T-helper 17 cell (primary cell): ENCODE measurements at places on chromosomes 11 and 22. TPM values are rescaled to one million over a fixed set of nuclear protein-coding genes. Genes with fewer than 3 reads are reported as not detected.

Gene OR10A5
- not detected for total RNA-seq

Gene VSIG2
- total RNA-seq = 0.32 TPM

Gene SERPINH1
- 3.5 TPM for total RNA-seq

Gene HBG2
- total RNA-seq = not detected

Gene CDC42EP2
- not detected for total RNA-seq

Gene SLC2A11
- 11.9 TPM for total RNA-seq

Gene MYBPC3
- total RNA-seq = not detected

Gene MMP3
- not detected for total RNA-seq

GRCh38 chr11:68040957-68041591 lies 2.2 kb downstream of the TCIRG1 start:
- DNase-seq = no peak

GRCh38 chr11:61954106-61954850 lies 4.1 kb downstream of the BEST1 start:
- DNase-seq = no peak

DNA sequence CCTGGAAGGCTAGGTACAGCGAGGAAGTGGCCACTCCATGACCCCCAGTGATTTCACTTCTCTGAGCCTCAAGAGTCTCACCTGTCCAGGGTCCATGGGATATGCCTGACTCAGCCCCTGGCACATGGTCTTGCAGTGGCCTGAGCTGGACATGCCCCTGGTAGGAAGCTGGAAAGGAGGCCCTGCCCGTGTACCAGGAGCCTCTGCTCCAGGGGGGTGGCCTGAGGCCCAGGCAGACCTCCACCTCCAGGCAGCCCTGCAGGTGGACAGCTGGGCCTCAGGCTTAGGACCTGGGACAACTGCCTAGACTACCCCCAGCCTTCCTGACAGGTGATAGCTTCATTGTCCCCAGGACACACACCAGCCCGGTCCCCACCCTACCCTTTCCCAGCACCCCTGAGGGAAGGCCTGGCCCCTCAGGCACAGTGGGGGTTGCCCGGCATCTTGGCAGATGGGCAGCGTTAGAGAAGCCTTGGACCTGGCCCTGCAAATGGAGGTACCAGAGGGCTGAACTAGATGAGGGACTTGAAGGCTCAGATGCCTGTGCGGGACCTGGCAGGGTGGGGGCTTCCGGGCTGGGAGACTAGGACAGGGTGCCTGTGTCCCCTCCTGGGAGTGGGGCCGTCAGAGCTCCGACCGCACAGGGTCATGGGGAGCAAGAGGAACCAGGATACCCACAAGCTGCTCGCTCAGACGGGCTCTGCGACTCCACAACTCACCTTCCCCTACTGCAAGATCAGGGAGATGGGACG lies 53.6 kb downstream of the CDKN1C start:
- DNase-seq = no peak

DNA sequence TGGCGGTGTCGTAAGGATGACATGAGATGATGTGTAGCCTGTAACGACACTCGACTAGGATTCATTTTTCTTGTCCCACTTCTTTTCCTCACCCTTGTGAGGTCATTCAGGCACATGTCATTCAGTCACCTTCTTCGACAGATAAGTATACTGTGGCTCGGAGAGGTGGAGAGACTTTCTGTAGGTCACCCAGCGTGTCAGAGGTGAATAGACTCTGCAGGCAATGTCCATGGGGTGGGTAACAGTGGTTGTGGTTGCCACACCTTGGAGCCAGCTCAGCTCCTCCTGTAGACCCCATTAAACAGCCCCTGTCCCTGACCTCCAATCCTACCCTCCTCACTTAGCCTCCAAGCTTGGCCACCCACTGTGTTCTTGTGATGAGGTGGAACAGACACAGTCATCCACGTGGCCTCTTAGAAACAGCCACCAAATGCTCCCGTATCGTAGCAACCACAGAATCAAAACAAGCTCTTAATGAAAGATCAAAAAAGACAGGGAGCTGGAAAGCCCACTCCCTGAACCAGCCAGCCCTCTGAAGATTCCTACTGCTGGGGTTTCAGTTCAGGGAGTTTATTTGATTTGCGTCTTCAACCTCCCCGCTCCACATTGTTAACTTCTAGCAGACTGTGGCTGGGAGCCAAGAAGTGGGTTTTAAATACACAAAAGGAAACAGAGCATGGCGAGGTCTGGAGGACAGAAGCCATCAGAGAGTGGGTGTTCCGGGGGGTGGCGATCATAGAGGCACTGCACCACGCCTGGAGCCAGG lies 89.0 kb upstream of the GRK3 start:
- no peak for DNase-seq

GRCh38 chr11:23124996-23125395 lies 264.7 kb upstream of the CCDC179 start:
- no peak for DNase-seq

GRCh38 chr22:36294801-36295200 lies 41.9 kb downstream of the APOL1 start:
- no peak for DNase-seq

GRCh38 chr22:49010070-49010863 lies 817.4 kb downstream of the BRD1 start:
- no peak for DNase-seq

GRCh38 chr11:9362393-9362863 lies 22.0 kb upstream of the IPO7 start:
- DNase-seq = no peak

DNA sequence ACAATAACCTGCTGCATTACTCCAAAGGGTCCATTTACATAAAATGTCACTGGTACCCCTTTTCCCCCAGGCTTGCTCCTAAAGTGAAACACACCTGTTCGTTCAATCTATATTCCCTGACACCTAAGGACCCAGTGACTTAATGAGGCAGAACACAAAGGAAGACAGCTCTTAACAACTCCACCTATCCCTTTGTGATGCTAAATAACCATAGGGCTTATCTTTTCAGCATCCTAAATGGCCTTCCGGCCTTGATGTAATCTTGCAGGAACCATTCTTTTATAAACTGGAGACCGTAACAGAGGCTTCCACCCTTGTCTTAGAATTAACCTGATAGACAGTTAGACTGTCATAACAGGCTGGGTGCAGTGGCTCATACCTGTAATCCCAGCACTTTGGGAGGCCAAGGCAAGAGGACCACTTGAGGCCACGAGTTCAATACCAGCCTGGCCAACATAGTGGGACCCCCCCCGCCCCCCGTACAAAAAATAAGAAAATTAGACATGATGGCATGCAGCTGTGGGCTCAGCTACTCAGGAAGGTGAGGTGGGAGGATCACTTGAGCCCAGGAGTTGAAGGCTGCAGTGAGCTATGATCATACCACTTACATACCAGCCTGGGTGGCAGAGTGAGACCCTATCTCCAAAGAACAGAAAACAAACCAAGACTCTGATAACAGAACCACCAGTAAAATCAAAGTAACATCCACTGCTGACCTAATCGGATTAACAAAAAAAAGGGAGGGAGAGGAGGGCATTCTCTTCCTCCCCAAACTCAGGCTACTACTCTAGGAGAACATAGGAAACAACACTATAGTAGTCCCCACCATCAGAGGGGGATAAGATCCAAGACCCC lies 5.1 kb downstream of the CHEK2 start:
- DNase-seq = no peak

DNA sequence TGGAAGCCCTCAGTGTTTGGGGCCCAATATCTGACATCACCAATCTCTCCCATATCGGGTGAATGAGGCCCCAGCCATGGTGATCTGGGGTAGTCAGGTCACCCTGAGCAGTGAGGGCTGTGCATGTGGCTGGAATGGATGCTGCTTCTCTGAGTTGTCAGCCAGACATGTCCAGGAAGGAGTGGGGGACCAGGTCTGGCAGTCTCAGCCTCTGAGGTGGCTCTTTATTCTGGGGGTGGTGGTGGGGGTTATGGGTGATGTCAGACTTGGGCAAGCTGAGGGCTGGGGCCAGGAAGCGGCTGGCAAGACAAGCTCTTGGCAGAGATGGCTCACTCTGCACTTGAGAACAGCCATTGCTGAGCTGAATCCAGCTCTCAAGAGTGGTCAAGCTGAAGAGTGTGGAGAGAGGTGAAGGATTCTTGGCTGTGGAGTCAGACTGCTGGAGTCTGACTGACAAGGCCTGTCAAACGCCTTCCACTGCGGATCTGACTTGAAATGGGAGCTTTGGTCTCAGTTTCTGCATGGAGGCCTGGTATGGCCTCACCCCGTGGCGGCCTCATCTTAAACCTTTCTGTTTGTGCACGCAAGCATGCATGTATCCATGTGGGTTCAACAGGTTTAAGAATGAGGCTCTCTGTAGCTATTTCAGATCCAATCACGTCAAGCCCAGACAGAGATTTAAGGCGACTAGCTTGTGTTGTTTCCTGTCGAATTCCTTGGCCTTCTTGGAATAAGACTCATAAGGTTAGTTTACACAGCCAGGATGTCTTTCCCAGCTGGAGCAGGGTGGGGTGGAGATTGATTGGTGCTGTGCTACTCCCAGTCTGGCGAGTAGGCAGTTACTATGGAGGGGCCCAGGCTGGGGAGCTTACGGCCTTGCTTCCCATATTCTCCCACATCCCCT lies 83.9 kb upstream of the TIMP3 start:
- DNase-seq = no peak

- no peak for DNase-seq
Observed at GRCh38 chr11:94469416-94469815, 24.2 kb downstream of the MRE11 start.

- DNase-seq = no peak
Observed at GRCh38 chr11:71339396-71339881, 87.1 kb upstream of the SHANK2 start.

GRCh38 chr11:14329702-14330101 lies 29.3 kb downstream of the RRAS2 start:
- DNase-seq = no peak

GRCh38 chr11:2564008-2564530 lies 119.3 kb downstream of the KCNQ1 start:
- no peak for DNase-seq

- DNase-seq = no peak
Observed at GRCh38 chr22:33325232-33326004, 267.2 kb upstream of the SYN3 start.

GRCh38 chr11:131253656-131254151 lies 116.7 kb upstream of the NTM start:
- no peak for DNase-seq

GRCh38 chr11:10302359-10302743 lies 2.5 kb upstream of the ADM start:
- no peak for DNase-seq

- DNase-seq = no peak
Observed at GRCh38 chr11:7642747-7643146, 30.6 kb downstream of the CYB5R2 start.
